Activated CD8-positive, alpha-beta memory T cell treated with anti-CD3 and anti-CD28 coated beads for 4 hours (primary cell): ENCODE measurements at places on chromosomes 3 and 15.

- DNase-seq, result no peak
Measured at GRCh38 chr15:63803106-63803886, 30.5 kb downstream of the HERC1 start.

DNA sequence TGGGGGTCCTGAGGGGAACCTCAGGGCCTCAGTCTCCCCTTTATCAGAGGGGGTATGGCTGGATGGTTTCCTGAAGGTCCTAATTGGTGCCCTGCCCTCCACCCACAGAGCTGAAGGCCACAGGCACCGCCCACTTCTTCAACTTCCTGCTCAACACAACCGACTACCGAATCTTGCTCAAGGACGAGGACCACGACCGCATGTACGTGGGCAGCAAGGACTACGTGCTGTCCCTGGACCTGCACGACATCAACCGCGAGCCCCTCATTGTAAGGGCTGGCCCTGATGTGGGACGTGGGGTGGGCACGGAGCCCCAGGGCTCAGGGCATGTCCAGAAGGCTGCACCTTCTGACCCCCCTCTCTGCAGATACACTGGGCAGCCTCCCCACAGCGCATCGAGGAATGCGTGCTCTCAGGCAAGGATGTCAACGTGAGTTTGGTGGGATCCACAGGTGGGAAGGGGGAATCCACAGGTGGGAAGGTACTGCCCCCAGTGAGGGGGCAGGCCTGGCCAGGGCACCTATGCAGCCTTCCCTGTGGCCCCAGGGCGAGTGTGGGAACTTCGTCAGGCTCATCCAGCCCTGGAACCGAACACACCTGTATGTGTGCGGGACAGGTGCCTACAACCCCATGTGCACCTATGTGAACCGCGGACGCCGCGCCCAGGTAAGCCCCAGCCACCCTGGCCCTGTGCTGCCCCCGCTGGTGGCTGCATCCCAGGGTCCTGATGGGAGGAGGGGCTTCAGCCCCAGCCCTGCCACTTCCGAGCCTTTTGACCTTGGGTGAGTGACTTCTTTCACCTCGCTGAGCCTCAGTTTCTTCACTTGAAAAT, 17.5 kb upstream of the GNAT1 start:
- no peak for DNase-seq

DNA sequence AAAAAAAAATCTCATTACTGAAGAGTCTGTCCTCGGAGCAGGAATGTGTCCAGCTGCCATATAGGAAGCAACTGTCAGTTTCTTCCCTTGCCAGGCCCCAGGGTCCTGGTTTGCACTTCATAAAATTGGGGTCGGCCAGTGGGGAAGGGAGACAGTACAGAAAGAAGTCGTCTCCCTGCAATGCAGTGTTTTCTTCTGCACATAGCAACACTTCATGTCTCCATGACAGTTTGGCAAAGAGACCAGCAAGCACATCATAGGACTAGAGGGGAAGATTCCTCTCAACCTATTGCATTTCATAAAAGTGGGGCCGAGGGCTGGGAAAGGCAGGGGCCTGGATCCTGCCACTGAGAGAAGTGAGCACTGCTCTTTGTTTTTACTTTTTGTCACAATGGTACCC, 138.2 kb upstream of the HACD2 start:
- no peak for DNase-seq

- DNase-seq, result no peak
Measured at GRCh38 chr3:183188895-183189462, 26.4 kb upstream of the LAMP3 start.

DNA sequence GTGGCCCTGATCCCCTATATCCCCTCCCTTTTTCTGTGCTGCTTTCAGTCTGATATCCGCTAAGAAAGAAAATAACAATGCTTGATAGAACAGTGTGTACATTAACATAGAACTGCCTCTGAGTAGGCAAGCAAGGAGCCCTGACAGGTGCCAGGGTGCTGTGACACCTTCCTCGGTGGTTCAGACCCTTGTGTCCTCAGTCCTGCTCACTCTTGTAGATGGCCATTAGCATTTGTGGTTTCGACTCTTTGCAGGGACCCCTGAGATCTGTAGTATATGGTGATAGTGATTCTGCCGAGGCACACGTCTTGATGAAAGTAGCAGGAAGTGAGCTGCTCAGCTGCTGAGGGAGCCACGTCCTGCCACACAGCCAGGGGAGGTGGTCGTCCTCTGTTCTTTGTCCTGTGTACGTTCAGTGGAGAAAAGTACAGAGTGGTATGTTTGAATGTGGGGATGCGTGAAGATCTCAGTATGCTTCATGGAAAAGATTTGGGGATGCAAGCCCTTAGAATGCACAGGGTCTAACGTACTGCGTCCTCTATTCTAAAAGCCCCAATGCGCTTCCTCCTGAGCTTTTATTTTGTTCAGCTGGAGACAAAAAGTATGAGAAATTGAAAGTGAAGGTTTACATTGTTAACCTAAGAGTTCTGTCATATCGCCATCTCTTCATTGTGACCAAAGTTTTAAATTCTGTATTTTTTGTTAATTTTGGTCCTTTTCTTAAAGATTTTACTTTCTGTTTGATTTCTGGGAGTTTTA, 35.4 kb downstream of the PXYLP1 start:
- no peak for DNase-seq

- no peak for DNase-seq
Measured at GRCh38 chr15:90002428-90002844, 1.3 kb downstream of the ZNF710 start.

- no peak for DNase-seq
Measured at GRCh38 chr15:64856429-64857145, 14.9 kb downstream of the PLEKHO2 start.

GRCh38 chr3:169984292-169984691, 17.7 kb downstream of the SEC62 start:
- no peak for DNase-seq

DNA sequence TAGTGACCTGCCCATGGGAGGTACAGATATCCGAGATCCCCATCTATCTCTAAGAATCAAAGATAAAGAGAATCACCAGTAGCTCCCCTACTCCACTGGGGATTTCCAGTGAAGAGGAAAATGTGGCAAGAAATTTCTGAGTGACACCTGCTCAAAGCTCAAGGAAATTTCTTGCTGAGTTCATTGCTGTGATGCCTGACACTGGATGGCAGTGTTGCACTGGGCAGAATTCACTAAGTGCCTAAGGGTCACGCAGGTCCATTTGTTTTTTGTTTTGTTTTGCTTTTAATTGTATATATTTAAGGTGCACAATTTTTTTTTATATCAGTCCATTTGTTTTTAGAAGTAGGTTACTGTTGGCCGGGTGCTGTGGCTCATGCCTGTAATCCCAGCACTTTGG, 109.5 kb upstream of the KCNAB1 start:
- DNase-seq, result no peak

DNA sequence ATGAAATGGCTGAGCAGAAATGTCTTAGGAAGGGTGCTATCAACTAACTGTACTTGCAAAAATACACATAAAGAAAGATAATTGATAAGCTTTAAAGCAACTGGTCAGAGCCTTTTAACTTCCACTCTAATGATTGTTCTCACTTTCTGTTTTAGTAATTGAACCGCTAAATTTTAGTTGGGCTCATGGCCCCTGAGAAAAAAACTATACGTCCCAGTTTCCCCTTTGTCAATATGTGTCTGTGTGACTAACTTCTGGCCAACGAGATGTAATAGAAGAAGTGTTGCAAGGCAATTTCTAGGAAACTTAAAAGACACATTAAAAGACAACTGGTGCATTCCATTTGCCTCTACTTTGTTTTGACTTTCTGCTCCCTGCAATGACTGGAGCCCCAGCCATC, 223.9 kb downstream of the NR1D2 start:
- no peak for DNase-seq

DNA sequence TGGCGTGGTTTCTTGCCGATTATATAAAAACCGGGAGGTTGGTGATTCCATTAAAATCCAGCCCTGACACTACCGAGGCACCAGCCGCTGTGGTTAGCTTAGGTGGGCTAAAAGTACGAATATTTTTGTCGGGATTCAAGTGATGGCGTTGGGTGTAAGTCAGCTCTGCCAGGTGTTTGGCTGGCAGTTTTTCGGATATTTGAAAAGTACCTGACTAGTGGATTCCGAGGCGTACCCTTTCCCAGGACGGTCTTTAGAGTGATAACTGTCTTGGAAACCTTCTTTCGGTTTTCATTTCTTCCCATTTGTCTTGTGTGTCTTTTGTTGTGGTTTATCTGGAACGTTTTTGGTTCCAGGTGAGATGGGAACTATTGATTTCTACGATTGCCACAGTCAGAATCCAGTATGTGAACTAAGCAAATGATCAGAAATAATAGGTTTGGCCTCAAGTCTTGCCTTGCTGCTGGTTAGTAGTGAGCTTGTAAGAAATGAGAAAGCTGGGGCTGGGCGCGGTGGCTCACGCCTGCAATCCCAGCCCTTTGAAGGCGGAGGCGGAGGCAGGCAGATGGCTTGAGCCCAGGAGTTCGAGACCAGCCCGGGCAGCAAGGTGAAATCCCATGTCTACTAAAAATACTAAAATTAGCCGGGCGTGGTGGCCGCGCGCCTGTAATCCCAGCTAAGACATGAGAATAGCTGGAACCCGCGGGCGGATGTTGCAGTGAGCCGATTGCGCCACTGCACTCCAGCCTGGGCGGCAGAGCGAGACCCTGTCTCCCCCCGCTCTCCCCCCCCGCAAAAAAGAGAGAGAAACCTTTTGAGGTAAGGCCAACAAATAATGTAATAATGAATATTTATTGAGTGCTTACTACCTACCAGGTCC, 1.4 kb downstream of the FYTTD1 start:
- no peak for DNase-seq

GRCh38 chr15:39358441-39359041, 222.3 kb upstream of the THBS1 start:
- no peak for DNase-seq

GRCh38 chr3:26840272-26840870, 217.8 kb downstream of the LRRC3B start:
- no peak for DNase-seq

GRCh38 chr3:166446986-166447385, 609.8 kb upstream of the BCHE start:
- DNase-seq, result no peak

- DNase-seq, result no peak
Measured at GRCh38 chr3:62872318-62872717, 2.9 kb downstream of the CADPS start.

DNA sequence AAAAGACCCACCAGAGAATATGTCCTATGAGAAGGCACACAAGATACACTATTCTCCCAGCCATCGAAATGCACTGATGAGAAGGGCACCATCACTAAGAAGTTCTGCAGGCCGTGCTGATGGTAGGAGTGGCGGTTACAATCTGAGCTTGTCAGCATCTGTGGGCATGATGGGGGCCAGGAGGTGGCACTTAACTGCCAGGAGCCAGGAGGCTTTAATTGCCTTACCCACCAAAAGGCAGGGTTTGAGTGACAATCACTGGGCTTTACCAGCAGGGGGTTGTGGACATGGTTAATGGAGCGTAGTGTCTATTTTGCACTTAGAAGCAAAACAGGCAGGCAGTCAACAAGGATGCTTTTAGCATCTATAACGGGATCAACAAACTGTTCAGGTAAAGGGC, 16.0 kb upstream of the SQOR start:
- no peak for DNase-seq

DNA sequence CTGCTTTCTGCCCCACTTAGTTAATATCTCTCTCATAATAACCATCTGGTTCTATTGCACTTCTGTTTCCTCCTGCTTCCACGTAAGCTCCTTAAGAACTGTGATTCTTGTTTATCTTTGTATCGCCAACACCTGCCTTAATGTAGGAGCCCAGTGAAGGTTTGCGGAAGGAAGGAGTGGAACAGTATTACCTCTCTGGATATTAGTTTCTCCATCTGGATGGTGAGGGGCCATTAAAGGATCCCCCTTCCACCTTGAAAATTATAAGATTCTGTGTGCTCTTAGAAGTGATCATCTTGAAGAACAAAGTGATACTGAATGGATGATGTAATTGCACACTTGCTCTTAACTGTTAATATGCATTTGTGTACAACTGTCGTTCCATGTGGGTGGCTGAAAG, 2.2 kb downstream of the CHRNA5 start:
- DNase-seq, result no peak

DNA sequence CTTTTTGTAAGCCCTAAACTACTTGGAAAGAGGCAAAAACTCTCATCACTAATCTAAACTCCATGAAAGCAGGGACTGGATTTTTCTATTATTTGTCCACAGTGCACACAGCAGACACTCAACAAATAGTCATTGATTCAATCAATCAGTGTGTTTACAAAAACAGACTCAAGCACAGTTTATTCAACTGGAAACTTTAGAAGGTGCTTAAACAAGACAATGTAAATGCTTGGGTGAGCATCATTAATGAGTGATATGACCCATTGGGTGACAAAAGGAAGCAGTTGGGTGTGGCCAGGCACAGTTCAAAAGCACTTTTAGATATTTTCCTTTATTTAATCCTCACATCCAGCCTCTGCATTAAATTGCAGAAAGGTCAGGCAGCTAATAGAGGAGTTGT, 32.0 kb upstream of the PPP4R2 start:
- DNase-seq, result no peak

GRCh38 chr3:126934031-126934531, 48.8 kb upstream of the PLXNA1 start:
- no peak for DNase-seq

GRCh38 chr15:27028858-27029477, 58.0 kb downstream of the GABRG3 start:
- no peak for DNase-seq

- no peak for DNase-seq
Measured at GRCh38 chr3:184677344-184678316, 34.2 kb downstream of the MAGEF1 start.

- DNase-seq, result no peak
Measured at GRCh38 chr3:173663696-173664111, 266.2 kb downstream of the NLGN1 start.

DNA sequence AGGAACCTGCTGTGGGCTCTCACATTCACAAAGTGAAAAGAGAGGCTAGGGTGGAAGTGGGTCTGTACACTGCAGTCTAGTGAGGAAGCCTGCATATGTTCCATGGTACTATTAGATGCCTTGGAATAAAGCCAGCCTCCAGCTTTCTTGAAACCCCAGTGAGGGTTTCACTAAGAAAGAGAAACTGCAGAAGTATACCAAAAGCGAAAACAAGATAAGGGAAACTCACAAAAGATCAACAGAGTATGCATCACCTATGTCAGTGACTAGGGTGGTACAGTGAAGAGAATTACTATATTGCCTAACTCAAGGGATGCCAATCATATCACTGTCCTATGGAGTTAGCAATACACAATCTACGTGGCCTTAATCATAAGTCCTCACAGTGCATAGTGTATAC, 212.5 kb upstream of the GADL1 start:
- no peak for DNase-seq

GRCh38 chr3:109131276-109131675, 5.2 kb upstream of the C3orf85 start:
- DNase-seq, result no peak

DNA sequence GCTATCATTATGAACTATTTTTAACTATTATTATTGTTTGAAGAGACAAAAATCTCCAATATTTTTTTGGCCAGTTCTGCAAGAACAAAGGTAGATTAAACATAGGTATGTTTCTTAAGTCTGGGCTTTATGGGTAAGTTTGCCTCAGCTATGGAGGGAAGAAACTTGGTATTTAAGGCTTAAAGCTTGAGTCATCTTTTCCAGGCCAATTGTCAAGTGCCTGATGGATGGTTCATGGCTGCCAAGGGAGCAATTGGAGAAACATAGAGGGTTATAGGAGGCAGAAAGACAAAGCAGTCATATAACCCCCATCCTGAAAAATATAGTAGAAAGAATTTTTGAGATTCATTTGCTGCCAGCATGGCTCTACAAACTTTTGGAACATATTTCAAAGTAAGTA, 7.2 kb upstream of the STAC start:
- DNase-seq, result no peak
